Chondrocyte (in vitro differentiated cells): ENCODE measurements at places on chromosomes 7 and 10. TPM values are rescaled to one million over a fixed set of nuclear protein-coding genes. Genes with fewer than 3 reads are reported as not detected.

- peak; percentile 66 for DNase-seq
Measured at GRCh38 chr7:45130910-45131309, 19.4 kb upstream of the TBRG4 start.

Gene SPDYE8
- total RNA-seq: not detected in 3 replicates

DNA sequence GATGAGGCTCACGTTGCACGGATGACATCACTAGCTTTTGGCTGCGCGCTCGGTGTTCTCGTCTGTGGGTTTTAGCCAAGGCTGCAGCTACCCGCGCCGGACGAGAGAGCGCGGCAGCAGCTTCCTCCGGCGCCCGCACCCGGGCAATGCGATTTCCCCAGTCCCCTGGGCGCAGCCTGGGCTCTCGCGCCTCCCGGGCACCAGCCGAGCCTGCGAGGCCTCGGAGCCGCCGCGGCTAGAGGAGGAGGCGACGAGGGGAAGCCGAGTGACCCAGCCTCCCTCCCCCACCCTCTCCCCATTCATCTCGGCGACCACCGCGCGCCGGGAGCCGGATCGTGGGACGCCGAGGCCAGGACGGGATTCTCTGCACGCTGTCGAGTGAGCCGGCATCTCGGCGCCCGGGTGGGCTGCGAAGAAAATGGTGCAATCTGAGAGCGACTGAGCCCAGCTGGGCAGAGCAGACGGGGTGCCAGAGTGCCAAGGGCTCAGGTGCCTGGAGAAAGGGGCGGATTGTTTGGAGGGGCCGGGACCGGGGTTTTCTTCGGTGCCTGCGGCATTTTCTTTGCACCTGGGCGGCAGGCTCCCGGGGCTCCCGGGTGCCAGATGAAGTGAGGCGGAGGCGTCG lies 1.2 kb upstream of the TMEM178B start:
- no peak for DNase-seq

- DNase-seq: no peak
Measured at GRCh38 chr7:16609842-16610450, 35.6 kb downstream of the ANKMY2 start.

DNA sequence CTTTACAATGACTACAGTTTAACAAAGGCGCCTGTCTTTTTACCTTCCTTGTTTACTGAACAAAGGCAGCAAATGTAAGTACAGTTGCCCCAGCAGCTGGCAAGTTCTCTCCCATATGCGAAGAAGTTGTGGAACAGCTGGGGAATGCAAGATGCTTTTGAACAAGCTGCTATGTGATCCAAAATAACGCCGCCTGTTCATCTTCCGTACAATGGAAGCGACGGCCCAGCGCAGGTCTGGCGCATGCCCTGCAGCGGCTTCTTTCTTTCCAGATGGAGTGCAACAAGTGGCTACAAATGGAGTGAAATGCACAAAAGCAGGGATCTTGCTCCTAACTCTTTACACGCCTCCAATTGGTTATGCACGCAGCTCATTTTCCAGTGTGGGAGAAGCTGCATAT lies 97.0 kb upstream of the SVIL start:
- no peak for DNase-seq

DNA sequence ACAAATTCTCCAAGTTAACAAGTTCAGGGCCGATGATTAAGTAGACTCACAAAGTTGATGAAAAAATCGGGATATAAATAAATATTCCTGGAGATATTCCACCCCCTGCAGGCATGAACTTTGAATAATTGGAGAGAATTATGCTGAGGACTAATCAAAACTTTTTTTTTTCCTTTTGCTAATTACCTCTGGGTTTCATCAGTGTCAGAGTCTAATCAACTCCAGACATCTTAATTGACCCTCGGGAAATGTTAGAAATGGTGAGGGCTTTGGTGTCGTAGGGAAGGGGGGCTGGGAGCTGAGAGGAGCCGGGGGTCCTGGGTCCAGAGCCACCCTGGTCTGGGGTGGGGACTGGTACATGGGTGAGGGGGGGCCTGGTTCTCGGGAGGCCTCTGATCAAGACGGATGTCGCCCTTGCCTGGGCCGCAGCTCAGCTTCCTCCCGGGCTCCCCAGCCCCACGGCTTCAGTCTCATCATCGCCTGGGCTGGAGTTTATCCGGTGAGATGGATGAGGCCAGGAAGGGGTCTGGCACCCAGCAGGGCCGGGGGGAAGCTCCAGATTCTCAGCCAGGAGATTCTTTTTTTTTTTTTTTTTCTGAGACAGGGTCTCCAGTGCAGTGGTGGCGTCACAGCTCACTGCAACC lies 30.4 kb upstream of the ELFN1 start:
- peak; percentile 74 for DNase-seq

- DNase-seq: no peak
Measured at GRCh38 chr7:14622559-14622958, 280.0 kb downstream of the DGKB start.

DNA sequence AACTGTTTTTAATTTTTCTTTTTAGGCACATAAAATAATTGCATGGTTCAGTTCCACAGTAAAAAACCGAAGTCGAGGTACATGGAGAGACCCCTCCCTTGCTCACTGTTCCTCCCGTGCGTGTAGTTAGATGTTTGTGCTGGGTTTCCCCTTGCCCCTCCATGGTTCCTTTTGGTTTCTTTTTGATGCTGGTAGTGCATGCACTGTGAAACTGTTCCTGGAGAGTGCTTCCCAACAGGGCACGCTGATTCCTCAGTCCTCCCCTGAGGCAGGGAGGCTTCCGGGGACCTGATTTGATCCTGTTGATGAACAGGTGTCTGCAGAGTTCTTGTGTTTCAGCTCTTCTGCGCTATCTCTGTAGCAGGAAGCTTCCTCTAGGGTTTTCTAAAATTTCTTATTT lies 69.5 kb downstream of the ADCY1 start:
- DNase-seq: no peak

Gene SNX13
- total RNA-seq: 35.5 to 40.1 TPM (median 36.0 TPM) in 3 replicates

- DNase-seq: no peak
Measured at GRCh38 chr7:111561654-111561903, 713 bp downstream of the IMMP2L start.

DNA sequence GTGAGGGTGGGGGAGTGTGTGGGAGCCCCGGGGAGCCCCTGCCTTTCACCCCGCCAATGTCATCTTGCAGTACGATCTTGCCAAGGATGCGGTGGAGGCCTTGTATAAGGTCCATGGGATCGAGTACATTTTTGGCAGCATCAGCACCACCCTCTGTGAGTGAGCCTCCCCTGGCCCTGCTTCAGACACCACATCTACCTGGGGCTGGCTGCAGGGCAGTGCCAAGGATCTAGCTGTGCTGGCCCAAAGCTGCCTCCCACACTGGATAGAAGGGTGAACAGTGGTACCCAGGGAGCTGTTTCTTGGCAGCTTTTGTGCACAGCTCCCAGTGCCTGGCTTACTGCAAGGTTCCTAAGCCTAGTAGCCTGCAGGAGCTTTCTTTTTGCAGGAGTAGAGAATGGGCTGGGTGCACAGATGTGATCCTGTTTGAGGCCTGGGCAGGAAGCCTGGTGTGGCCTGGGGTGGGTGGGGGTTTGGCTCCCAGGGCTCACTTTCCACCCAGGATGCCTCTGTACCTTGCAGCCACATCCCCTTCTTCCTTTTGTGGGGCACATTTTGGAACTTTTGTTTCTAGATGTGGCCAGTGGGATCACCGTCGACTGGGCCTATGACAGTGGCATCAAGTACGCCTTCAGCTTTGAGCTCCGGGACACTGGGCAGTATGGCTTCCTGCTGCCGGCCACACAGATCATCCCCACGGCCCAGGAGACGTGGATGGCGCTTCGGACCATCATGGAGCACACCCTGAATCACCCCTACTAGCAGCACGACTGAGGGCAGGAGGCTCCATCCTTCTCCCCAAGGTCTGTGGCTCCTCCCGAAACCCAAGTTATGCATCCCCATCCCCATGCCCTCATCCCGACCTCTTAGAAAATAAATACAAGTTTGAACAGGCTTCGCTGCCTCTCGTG lies 12.2 kb upstream of the CPA1 start:
- DNase-seq: peak; percentile 64

Gene EGFR
- 13.6 to 27.4 TPM (median 25.5 TPM) in 3 replicates for total RNA-seq

DNA sequence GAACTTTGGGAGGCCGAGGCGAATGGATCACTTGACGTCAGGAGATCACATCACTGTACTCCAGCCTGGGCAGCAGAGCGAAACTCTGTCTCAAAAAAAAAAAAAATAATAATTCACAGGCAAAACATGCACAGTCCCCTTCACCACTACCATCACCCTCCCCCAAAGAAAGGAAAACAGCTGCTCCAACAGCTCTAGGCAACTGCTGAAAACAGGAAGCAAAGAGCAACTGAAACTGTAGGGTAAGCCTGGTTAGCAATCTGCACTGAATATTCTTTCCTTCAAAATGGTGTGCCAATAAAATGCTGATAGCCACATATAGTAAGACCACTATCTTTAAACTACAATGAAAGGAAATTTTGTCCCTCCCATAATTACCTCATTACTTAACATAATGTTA lies 11.8 kb downstream of the NT5C2 start:
- DNase-seq: no peak
